HAP-1 (cell line): ENCODE measurements at places on chromosomes 3 and 15.

GRCh38 chr15:96354731-96355567 is 24.4 kb downstream of the NR2F2 start:
- DNase-seq, result peak; percentile 56

DNA sequence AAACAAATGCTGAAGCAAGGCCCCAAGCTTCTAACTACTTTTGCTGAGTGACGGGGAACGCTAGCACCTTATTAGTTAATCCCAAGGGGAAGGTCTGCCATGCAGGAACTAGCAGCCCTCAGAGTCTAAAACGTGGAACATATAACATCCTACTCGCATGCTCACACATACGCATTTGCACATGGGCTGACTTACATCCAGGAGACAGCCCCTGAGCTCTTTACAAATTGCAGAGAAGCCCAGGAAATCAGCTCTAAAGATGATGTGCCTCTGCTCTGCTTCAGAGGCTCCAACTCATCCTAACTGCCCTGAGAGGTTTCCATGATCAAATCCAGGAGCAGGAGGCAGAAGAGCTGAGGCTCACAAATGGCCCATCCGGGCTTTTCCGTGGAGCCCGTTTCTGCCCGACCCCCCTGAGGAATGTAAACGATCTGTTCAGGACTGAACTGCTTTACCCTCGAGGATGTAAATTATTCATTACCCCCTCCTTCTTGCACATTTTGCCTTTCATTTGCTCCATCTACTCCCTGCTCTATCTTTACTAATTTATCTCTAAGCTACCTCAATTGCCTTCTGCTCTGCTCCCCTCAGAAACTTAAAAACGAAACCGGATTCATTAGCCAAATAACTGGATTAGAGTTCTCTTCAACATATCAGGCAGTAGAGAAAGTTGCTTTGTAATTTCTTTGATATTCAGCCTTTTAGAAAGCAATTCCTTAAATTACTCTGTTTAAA is 141.9 kb upstream of the CCDC54 start:
- no peak for DNase-seq

DNA sequence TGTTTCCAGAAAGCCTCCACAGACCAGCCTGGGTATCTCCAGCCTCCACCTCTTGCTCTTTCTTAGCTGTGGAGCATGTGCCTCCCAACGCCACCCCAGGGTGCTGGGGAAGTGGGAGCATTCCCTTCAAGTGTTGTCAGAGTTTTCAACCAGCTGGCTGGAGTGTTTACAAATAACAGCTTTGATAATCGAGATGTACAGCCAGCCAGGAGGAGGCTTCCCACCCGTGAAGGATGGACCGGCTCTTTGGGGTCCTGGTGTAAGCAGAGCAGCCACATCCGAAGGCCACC is 8.5 kb upstream of the OXTR start:
- DNase-seq, result no peak

- no peak for DNase-seq
Measured at GRCh38 chr3:12424635-12425319, 59.5 kb upstream of the TSEN2 start.

GRCh38 chr15:48577469-48577868 is 68.0 kb downstream of the FBN1 start:
- no peak for DNase-seq

GRCh38 chr3:187286467-187287059 is 5.0 kb downstream of the MASP1 start:
- DNase-seq, result no peak

DNA sequence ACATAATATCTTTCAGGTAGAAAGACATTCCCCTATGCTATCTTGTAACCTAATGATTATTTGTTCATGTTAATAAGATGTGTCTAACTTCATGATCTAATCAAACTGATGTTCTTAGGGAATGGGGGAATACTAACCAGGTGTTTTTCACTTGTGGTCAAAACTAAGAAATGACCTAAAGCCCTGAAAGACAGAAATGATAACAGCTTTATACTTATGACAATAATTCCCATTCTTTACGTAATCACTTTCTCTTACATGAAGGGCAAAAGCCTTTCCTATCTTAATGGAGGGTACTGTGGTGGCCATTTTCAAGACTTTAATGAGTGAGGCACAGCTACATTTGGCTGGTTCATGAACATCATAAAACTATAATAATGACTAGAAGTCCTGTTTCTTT is 33.9 kb upstream of the MEIS2 start:
- DNase-seq, result no peak

DNA sequence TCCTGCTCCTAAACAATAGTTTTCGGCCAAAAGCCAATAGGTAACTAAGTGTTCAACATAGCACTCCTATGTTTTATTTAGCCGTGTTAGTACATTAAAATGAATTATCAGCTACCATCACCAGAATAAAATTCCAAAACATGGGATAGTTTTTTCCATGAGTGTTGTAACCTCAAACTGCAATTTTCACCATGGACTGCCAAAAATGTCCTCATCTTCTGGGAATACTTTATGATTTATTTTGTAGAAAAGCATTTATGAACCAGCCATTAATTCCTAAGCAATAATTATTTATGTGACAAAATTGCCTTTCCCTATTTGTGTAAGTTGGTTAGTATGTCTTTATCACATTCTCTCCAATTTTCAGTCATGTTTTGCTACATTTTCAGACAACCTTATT is 438.1 kb downstream of the NAALADL2 start:
- DNase-seq, result no peak

DNA sequence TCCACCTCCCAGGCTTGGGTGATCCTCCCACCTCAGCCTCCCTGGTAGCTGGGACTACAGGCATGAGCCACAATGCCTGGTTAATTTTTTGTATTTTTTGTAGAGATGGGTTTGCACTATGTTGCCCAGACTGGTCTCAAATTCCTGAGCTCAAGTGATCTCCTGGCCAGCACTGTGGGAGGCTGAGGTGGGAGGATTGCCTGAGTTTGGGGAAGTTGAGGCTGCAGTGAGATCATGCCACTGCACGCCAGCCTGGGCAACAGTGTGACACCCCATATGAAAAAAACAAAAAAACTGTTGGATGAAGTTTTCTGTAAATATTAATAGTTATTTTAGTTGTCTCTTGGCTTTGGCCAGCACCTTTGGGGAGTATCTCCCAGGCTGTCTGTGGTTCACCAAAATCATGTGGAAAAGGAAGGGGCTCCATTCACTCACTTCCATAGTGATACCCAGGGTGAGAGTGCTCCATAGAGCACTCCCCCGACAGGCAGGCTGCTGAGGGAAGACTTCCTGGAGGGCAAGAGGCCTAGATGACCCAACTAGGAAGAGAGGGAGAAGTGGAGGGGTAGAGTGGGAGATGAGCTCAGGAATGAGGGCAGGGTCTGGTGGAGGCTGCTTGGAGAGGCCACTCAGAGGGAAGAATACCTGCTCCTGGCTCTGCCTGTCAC is 47.1 kb downstream of the CDC25A start:
- DNase-seq, result no peak

DNA sequence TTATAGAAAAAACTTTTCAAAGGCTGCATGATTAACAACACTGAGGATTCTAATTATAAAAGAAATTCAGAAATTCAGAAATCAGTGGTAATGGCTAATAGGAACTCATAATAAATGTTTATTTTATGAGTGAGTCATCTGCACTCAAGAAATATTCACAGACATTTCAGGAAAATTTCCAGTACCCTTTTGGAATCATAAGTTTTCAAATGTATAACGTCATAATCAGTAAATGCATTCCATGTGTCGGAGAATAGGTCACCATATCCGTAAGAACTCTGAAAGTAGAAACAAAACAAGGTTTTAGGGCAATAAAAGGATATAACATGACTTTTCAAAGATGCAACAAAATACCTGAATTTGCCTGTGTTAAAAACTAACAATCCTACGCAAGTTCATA is 24.7 kb downstream of the EOGT start:
- no peak for DNase-seq

DNA sequence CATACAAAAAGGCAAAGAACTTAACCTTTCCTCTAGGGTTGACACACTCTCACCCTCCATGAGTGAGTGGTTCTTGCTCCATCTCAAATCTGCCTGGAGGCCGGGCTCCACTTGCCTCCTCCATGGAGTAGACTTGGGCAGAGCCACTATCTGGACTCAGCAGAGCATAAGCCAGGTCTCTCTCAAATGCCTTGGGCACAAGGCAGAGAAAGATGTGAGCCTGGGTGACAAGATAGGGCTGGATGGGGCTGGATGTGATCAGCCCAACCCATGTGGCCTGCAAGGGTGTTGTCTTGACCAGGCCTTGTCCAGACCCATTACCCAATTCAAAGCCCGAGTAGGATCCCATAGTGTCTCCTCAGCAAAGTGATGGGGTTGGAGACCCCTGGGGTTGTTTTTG is 4.2 kb upstream of the RPL29 start:
- DNase-seq, result no peak

DNA sequence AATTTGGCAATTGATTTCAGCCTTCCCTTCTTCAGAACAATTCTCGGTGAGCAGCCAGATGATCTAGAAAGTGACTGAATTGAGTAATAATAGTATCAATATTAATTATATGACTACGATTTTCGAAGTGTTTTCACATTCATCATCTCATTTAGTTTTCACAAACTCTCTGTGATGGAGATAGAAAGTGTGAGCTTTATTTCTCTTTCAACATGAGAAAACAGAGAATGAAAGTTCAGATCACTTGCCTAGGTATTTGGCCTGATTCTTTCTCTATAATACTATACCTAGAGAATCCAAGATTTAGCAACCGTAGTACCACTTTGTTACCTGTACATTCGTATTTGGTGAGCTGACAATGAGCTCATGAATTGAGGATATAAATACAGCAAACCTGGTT is 739.2 kb upstream of the NR2F2 start:
- DNase-seq, result no peak

GRCh38 chr15:69561071-69561784 is 108.6 kb downstream of the RPLP1 start:
- DNase-seq, result no peak

DNA sequence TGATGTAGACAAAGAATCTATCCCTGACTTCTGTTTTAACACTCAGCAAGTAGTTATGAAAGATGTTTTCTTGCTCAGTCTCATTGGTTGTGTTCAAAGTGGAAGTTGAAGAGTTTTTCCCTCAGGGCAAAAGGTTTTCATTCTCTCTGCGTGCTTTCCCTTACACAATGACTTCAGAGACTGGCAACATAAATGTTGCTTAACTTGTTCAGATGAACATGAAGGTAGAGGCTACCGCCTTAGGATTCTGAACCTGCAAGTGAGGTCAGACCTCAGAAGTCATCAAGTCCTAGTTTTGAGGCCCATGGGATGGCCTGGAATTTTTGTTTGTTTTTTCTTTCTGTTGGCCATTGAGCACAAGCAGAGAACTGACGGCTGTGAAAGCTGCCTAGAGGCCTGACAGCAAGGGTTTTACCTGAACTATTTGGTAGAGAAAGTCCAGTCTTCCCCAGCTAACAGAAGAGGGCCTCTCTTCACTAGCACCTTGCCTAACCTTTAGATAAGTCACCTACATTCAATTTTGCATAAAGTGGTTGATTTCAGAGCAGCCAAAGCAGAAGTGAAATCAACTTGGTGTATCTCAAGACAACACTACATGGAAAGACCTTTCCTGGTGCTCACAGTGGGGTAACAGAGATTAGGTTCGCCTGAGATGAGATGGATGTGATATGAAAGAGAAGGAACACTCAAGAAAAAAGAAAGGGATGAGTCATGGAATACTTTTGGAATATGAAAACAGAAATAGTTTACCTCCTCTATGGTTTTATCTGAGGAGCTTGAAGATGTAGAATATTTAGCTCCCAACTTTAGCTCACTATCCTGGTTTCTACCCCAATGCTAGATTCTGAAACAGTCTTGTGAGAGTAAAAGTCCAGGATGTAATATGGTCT is 53.6 kb upstream of the AP4E1 start:
- peak; percentile 24 for DNase-seq

DNA sequence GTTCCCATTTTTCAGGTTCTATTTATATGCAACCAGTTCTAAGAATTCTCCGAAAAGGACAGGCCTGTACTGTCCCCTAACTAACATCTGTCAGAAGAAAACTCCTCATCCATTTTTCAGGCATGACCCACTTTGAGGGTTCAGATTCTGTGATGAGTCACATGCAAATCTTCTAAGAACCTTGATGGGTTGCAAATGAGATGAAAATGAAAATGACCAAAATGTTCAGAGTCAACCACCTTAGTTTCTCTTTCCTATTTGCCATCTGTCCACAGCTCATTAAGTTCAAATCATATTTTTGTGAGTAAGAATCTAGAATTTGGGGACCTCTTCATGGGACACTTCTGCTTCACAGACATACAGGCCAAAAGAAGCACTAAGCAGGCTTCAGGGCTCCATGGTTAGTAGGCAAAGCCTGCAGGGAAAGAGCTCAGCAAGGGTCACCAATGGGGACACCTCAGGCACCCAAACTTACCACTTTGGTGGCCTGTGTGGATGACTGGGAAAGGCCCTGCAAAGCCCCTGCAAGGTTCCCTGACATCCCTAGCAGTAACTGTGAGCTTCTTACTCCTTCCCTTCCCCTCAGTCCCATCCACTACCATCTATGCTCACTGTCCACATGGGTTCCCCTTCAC is 122.0 kb downstream of the WDR76 start:
- DNase-seq, result no peak

- no peak for DNase-seq
Measured at GRCh38 chr3:12730506-12731242, 28.4 kb downstream of the TMEM40 start.

DNA sequence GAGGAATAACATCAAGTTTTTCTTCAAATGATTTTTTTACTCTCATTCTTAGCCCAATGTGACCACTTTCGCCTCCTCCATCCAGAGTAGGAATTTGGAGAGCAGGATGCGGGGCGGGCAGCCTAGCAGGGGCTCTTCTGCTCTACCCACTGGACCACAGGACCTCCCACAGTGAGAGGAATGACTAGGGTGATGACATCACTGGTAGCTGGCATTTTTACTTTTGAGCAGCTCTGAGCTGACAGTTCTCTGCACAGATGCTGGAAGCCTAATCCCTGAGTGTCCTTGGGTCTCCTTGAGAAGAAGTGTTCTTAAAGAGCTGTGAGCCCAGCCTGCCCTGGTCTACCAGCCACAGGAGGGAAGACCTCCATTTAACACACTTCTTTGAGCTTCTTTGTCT is 1.4 kb upstream of the HCN4 start:
- DNase-seq, result no peak

- DNase-seq, result no peak
Measured at GRCh38 chr15:62270216-62270921, 105.3 kb upstream of the C2CD4B start.
